Aortic smooth muscle cell (primary cell): ENCODE measurements at places on chromosomes 13 and 19. TPM values are rescaled to one million over a fixed set of nuclear protein-coding genes. Genes with fewer than 3 reads are reported as not detected.

The ZNF823 gene
- total RNA-seq = 4.6 and 5.3 TPM in 2 replicates

The LRCH1 gene
- total RNA-seq = 7.0 and 13.1 TPM in 2 replicates

The APOC4 gene
- not detected in 2 replicates for total RNA-seq

The GJA3 gene
- under 0.01 and 0.06 TPM in 2 replicates for total RNA-seq
